ENCODE measurements at places on chromosomes 2 and 18.

DNA sequence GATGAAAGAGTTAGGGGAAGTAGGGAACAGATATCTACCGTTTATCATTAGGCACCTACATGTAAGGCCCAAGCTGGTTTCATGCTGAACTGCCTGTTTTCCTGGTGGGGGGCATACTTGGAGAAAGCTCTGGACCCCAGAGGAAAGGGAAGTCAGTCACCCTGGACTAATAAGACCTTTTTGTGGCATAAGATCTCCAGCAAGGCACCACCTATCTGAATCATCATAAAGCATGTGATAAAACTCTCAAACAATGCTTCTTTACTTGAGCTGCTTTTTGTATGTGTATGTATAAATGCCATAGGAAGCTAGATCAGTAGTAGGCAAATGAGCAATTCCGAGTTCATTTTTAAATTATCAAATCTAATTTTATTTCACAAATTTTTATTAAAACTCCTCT, 104.8 kb downstream of the TANC1 start:
- DNase-seq = no peak

DNA sequence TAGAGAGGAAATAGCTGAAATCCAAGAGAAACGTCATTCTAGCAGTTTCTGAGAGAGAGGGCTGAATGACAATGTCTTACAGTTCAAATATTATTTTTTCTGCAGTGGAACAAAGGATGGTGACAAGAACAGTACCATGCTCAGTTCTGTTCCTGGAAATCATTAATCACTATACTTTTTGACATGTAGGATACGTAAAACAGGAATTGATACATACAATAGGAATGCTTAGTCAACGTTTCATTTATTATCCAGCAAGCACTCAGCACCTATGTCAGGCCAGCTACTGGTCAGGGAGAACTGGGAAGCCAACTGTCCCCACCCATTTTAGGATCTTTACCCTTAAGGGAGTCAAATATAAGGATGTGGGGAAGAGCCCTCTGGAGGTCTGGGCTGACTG, 114.7 kb downstream of the DHRS9 start:
- no peak for DNase-seq

GRCh38 chr2:144753416-144753815, 233.5 kb upstream of the ZEB2 start:
- DNase-seq = no peak

GRCh38 chr2:234840336-234840735, 111.5 kb upstream of the SH3BP4 start:
- DNase-seq = no peak

DNA sequence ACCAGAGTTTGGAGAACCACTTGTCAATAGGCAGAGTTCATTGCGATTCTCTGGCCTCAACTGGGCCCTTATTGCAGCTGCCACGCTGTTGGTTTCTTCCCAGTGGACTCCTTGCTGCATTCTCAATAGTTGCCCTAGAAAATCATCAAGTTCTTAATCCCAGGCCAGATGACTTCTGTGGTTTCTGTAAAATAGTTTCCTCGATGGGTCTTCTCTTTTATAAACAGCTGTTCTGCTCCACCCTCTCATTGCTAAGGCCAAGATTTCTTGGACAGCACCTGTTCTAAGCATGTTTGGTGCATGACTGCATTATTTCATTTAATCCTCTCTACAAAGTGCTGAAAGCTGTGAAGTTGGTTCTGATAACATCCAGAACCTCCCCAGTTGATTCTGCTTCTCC, 131.0 kb downstream of the BCL2L11 start:
- no peak for DNase-seq

GRCh38 chr2:84846041-84846663, 34.7 kb downstream of the TRABD2A start:
- DNase-seq = no peak

- no peak for DNase-seq
Observed at GRCh38 chr18:48171490-48172188, 237.5 kb downstream of the ZBTB7C start.

- DNase-seq = no peak
Observed at GRCh38 chr18:35073186-35074105, 32.2 kb downstream of the MAPRE2 start.

DNA sequence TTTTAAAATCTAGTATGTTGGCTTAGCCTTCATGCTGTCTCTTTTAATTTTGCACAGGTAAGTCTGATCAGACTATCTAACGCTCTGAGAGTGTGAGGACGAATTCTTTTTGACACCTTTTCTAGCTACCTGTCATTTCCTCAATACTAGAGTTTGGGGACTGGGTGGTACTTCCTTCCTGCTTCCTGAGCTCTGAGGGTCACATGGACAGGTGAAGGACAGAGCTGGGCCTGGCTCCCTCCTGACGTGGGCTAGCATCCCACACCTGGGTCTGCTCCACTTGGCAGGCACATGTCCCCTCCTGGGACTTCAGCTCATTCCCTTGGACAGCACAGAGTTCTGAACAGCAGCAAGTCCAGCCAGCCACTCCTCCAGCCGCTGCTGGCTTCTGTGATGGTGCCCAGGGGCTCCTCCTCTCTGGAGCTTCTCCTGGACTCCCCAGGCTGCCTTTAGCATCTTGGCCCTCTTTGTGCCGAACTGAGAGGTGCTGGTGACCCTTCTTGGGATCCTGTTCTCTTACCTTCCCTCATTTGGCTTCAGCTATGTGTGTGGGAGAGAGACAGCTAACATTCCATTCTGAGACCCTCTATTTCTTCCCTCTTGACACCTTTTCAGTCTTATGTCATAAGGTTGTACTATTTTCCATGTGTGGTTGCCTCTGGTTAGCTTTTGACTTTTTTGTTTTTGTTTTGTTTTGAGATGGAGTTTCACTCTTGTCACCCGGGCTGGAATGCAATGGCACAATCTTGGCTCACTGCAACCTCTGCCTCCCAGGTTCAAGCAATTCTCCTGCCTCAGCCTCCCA, 106.9 kb downstream of the B3GNT2 start:
- DNase-seq = no peak

DNA sequence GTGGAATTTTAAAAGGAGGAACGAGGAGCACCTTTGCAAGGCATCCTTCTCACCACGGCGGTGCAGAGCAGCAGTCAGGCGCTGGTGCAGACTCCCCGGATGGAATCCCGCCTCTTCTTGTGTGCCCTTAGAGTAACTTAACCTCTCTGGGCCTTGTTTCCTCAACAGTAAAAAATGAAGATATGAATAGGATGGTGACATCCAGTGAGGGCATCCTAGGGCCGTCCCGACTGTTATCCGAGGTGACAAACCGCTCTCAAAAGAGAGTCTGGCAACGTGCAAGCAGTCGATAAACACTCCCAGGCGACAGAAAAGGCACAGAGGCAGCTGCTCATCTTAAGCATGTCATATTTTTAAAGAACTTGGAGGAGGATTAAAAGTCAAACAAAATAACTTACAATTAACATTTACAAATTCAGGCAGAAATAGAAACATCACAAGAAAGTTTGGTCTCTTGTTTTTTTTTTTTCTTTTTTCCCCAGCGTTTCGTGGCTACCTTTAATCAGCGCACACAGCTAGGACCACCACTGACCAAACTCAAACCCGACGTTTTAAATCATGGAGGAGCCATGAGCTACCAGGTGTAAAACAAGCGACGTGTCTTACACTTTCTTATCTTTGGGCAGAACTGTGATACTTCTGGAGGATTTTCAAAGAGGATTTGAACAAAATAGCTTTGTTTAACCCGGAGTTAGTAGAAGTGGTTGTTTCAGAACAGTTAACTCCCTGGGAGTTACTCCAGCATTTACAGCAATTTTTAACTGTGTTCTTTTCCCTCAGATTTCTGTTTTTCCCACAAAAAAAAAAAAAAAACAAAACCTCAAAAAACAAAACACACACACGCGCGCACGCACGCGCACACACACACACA, 2.1 kb downstream of the MBP start:
- DNase-seq = no peak

GRCh38 chr2:94956797-94957391, 68.6 kb upstream of the MAL start:
- peak; percentile 6 for DNase-seq

GRCh38 chr18:48538531-48539405, at the start of gene CTIF:
Gene CTIF (plus strand): TSS chr18:48539031. CDS start chr18:48619566, 80,535 bp downstream.
- peak; percentile 94 for DNase-seq

DNA sequence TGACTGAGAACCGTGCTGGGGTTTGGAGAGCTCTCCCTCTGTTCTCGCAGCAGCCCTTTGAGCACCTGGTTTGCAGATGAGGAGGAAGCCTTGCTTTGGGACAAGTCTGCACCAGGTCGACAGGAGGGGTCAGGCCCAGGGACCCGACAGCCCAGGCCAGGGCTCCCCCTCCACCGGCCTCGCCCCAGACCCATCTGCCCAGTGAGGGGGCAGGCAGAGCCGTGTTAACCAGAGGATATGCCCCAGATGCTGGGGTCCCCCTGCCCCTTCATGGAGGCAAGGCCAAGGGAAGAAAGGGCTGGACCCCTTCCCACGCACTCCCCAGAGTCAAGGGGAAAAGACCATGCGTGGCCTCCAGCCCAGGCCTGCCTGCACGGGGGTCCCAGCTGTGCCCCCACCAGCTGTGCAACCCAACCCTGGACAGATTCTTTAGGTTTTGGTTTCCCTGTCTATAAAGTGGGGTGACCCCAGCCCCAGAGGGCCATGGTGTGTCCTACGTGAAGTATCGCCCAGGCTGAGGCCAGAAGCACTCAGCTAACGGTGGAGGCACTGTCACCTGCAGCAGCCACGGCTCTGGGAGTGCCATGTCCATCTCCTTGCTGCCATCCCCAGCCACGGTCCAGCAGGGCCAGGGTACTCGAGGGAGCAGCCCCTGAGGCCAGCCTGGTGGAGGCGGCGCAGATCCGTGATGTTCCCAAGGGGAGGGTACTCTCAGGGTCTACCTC, 4.8 kb upstream of the SNED1 start:
- DNase-seq = no peak

DNA sequence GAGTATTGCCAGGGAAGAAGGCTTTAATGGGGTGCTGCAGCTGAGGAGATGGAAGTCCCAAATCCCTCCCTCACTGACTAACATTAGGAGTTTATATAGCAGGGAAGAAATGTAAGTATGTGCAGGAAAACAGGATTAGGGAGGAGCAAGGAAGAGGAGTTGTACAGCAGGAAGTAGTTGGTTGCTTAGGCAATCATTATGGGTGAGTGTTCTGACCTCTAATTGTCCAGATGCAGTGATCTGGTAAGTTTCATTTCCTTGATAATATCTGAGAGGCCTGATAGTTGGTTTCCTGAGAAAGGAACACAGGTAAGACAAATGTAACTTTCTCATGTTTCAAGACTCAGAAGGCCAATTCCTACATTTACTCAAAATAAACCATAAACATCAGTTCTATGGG, 331.9 kb upstream of the GULP1 start:
- no peak for DNase-seq

DNA sequence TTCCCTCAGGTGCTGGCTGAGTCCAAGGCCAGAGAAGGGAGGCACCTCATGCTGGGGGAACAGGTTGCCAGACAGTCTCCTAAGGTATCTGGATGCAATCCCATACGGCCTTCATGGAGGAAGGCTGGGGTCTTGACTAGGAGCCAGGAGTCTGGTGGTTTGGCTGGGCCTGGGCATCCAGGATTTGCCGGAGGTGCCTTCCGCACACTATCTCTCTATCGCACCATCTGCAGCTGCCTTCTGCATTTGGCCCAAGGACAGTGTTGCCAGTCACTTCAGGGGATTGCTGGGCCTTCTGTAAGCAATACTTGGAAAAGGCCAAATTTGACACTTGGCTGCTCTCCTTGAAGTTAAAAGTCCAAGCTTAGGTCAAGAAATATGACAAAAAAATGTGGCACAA, 327.2 kb downstream of the EN1 start:
- no peak for DNase-seq

DNA sequence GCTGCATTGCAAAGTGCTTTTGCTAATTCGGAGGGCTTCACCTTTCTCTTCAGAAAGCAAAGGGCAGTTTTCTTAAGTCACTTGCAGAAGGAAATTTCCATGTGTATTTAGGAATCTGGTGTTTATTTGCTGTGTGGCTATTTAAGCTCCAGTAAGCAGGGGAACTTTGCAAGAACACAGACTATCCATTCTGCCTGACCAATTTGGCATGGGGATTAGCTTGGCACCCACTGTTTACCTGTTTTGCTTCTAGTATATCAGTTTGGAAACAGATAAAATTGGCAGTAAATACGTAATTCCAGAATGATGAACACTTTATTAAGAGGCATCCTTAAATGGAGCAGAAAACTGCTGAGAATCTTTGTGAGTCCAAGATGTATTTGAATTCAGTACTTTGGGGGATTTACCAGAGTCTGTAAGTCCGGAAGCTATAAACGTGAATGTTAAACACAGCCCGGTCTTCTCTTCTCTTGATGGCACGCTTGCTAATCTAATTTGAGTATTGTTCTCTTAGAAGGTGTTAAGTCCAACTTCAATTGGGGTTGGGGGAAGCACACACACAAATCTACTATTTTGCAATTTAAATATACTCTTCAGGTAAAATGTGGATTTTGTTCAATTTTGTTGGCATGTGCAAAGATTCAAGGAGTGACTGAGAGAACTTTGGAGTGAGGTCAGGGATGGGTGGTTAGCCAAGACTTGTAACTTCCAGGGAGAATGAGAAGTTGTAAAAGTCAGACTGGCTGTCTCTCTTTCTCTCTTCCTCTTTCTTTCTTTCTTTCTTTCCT, 650 bp downstream of the ACKR3 start:
- DNase-seq = no peak

DNA sequence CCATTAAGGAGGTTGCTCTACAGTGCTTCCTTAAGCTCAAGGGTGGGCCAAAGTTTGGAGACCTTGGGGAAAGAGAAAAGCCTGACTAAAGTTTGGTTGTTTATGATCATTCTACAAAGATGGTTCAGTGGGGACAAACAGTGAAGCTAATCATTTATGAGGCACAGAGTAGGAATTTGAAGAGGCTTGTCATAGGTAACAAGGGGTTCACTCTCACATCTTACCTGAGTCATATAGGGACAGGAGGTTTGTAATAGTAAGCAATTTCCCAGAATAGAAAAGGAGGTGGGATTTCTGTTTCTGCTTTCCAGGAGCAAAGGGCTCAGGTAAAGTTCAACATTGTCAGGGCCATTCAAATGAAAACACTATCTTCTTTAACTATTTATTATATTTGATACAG, 787.9 kb downstream of the CPS1 start:
- no peak for DNase-seq

- DNase-seq = no peak
Observed at GRCh38 chr18:48751727-48752468, 198.9 kb downstream of the SMAD7 start.

DNA sequence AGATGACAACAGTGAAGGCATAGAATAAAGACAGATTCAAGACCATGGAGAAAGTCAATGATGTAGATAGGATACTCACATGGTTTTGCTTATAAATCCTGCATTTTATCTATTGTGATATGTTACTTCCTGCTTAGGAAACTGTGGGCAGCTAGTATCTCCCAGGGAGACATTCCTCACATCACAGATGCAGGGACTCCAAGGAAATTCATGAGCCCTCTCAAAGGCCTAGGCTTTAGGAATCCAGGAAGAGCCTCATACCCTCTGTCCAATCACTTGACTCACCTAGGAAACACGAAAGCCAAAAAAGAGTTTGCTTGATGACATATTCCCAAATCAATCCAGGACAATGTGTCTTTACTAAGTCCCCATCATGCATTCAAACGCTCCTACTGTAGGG, 247.8 kb upstream of the KLHL29 start:
- no peak for DNase-seq

DNA sequence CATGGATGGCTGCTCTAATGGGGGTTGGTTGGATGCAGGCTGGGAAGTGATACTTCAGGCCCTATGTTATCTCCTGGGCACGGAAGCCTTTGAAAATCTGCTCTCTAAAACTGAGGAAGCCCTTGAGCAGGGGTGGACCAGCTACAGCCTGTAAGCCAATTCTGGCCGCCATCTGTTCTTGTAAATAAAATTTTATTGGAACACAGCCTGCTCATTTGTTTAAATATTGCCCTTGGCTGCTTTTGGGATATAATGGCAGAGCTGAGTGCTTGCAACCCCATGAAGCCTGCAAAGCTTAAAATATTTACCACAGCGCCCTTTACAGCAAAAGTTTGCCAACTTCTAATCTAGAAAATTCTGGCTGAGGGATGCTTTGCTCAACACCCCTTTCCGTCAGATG, 11.9 kb upstream of the IGFBP2 start:
- no peak for DNase-seq

Measured in right lung (tissue), 10 donors.